ENCODE measurements at places on chromosomes 1 and 21. TPM values are rescaled to one million over a fixed set of nuclear protein-coding genes. Genes with fewer than 3 reads are reported as not detected.

F13B gene
- total RNA-seq = 0.13 TPM

CRYAA gene
- total RNA-seq = not detected

SPTA1 gene
- total RNA-seq = not detected

LEFTY1 gene
- not detected for total RNA-seq

KCND3 gene
- not detected for total RNA-seq
